T follicular helper cell (primary cell): ENCODE measurements at places on chromosomes 12 and 14.

DNA sequence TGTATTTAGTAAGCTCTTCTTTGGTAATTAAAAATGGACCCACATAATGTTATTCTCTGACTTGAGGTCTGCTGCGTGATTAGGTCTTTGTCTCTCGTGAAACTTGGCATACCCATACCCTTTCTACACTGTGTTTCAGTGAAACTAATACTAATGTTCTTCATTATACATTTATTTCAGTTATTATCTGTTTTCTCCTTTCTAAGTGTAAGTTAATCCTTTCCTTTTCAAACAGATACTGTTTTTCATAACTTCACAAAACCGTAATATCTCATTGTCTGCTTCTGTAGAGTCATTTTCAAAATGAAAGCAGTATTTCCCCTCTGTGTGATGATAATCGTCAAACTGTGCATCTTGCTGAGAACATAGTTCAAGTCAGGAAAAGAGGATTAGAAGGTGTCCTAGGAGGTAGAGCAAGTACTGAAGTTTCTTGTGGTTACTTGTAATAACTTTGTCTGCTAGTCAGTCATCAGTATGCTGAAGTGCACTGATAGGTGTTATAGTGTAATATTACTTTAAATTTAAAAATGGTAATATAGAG, 15.9 kb downstream of the PYROXD1 start:
- DNase-seq = no peak

DNA sequence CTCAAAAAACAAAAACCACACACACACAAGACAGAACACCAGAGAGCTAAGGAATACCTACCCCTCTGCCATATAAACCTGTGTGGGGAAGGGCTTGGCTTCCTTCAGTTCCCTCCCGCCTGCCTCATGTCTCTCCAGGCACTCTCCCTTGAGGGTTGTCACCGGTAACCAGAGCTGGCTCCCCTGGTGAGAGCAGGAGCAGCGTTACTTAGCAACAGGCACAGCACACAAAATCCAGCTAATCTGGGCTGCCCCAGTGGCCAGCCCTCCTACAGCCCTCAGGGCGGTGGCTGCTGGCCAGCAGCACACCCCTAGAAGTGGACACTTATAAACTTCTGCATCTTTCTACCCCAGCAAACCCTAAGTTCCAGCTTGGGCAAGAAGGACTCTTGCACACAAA, 21.6 kb upstream of the NR4A1 start:
- no peak for DNase-seq

DNA sequence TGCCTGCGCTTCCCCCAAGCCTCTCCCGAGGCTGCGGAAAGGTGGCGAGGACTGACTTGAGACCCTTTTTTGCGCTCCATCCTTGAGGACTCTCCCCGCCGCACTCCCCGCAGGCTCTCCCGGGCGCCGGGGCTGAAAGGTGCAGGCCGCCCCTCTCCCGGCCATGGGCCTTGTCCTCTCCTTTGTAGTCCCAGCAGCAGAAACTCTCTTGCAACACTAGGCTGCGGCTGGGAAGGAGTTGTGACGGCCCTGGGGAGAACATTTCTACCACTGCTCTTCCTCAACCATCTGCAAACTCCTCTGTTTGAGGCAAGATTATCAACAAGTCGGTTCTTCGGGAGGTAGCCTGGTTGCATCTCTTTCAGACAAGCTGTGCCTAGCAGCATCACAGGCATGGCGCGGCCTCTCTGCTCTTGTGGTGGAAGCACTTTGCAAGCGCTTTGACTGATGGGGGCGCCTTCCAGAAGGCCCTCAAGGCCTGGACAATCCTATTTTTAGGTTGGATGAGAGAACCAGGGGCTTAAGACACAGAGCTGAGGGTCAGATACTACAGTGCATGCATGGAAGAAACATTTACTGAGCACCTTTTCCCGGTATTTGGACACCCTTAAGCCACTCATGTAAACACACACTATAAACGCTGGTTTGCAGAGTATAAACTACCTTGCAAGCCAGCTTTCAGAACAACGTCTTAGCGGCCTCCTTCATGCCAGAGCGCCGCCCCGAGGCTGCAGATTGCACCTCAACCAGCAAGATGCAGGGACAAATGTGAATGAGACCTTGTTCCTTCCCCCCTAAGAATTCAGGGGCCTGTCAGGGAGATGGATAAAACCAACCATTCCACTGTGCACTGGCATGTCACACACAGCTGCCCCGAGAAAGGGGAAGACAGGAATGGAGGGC, 1.2 kb upstream of the PRIMA1 start:
- no peak for DNase-seq

DNA sequence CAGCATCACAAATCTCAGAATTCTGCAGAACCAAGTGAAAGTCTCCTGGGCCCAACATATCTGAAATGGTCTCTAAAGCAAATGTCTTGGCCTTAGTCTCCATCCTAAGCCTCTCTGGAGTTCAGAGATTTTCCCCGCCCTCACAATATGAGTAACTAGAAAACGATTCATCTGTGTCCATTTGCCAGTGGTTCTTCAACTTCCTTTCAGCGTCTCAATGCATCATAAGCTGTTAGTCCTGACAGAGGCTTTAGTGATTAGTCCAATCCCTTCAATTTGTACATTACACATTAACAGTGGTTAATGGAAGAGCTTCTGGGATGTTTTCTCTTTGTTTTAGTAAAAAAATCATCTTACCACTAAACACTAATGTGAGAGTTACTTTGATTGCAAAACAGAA, 17.4 kb downstream of the NPC2 start:
- DNase-seq = no peak

DNA sequence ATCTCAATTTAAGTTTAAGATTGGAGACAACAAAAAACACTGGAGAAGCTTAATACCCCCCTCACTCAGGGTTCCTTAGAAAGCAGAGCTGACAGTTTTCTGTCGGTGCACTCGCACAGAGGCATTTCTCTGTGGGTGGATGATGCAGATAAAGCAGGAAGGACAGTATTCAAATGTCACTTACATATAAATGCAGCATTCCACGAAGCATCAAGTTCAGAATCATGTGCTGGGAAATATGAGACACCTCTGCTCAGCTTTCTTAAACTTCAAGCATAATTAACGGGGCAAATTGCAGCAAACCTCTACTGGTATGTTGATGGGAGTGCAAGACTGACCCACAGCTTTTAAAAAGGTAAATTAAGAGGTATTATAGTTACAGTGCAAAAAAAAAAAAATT, 68.7 kb downstream of the DICER1 start:
- no peak for DNase-seq

DNA sequence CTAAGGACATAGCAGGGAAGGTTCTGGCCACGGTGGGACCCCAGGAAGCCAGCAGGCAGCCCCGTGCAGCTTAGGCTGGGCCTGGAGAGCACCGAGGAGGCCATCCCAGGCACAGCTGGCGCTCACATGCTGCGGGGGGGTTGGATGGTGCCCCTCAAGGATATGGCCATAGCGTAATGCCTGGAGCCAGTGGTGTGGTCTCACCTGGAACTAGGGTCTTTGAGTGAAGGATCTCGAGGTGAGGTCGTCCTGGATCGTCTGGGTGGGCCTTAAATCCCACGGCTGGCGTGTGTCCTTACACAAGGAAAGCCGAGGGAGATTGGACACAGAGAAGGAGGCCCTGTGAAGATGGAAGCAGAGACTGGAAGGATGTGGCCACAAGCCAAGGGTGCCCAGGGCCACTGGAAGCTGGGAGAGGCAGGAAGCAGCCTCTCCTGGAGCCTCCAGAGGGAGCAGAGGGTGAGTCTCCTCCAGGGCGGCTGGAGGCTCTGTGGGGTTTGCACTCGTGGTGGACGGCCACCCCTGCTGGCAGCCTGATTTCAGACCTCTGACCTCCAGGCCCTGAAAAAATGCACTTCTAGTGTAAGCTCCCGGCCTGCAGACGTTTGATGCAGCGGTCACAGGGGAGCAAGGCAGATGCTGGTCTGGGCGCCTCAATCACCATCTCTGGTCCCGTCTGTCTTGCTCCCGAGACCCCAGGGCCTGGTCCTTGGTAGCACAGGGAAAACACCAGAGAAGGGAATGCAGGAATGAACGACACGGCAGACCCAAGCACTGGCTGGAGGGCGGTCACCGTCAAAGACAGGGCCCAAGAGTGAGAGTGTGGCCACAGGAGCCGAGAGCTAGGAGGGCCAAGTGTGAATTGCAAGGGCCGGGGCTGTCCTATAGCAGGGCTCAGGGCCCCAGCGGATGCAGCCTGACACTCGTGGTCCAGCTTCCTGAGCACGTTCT, 218.6 kb downstream of the KIF26A start:
- DNase-seq = no peak

- no peak for DNase-seq
Measured at GRCh38 chr14:102853648-102854047, 68.8 kb upstream of the AMN start.

DNA sequence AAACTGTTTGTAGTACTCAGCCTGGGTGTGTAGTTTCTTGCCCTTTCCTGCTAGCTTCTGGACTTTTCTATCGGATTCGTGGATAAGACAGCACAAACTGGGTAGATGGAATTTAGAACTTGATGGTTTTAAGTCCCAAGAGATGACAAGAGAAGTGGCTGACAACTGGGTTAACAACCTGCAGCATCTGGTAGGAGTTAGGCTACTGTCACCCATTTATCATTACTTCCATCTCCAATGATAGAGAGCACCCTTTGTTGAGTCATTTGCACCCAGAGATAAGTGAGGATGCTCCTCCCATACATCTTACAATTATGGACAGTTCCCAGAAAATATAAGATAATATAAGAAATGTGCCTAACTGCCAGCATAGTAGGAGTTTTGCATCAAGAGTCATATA, 50.2 kb upstream of the FLRT2 start:
- DNase-seq = no peak

DNA sequence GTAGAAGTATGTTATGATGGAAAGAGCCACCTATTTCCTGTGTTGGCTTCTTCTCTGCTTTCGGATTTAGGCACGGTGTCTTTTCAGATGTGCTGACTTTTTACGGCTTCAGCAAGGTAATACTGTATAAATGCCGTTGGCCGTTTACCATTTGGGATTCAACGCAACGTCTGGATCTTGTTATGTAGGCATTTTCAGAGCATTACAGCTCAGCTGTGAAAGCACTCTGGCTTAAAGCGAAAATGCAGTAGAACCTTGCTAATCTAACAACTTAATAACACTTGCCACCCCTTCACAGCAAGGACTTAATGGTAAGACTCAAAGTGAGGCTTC, 229.9 kb downstream of the EFCAB11 start:
- DNase-seq = no peak

DNA sequence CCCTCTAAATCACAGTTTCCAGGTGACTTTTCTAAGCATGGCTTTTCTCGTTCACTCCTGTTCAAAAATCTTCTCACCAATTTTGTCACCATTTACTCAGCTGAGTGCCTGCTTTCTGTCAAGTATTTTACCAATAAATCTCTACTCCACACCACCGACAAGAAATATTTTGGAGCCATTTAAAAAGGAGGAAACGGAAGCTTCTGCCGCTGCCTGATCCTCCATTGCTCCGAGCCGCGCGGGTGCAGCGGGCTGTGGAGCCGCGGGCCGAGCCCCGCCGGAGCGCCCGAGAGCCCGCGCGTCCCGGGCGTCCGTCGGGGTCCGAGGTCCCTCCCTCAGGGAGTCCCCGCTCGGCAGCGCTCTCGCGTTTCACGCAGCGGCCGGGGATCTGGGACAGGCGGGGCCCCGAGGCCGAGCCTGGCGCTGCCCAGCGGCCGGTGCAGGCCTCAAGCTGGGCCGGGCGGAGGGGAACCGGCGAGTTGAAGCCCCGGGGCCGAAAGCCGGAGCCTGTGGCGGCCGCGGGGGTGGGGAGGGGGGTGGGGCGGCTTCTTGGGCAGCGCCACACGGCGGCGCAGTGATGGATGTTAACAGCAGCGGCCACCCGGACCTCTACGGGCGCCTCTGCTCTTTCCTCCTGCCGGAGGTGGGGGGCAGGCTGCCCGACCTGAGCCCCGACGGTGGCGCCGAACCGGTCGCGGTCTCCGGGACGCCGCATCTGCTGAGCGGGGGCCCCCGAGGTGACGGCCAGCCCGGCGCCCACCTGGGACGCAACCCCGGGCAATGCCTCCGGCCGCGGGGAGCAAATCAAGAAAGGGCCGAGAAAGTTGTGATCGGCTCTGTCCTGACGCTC, 1.1 kb upstream of the HEBP1 start:
- no peak for DNase-seq

- no peak for DNase-seq
Measured at GRCh38 chr12:3632256-3632655, 120.7 kb downstream of the CRACR2A start.

- DNase-seq = no peak
Measured at GRCh38 chr12:66823857-66824570, 145.1 kb upstream of the GRIP1 start.

GRCh38 chr14:22524784-22525161, 64.3 kb downstream of the DAD1 start:
- no peak for DNase-seq

- peak; percentile 47 for DNase-seq
Measured at GRCh38 chr14:63840981-63841380, 11.8 kb upstream of the SYNE2 start.

GRCh38 chr14:88706425-88706824, 86.3 kb downstream of the EML5 start:
- DNase-seq = no peak

GRCh38 chr12:132397152-132397933, 68.0 kb upstream of the GALNT9 start:
- no peak for DNase-seq

- DNase-seq = peak; percentile 54
Measured at GRCh38 chr12:52879394-52880351, 25.2 kb downstream of the KRT8 start.

DNA sequence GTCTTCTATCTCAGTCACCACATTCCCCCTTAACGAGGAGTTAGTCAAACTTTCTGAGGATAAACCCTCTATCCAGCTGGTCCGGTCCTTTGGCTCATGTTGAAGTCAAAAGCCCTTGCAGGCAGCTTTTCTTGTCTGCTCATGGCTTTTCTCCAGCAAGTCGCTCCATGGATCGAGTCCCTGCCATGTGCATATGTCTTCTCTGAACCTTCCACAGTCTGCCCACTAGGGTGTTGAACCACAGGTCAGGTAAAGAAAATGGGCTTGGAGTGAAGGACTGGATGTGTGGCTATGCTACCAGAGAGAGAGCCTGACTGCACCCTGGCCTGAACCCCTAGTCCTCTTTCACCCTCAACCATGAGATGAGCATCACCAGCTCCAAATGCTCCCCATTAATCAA, 22.8 kb downstream of the C14orf132 start:
- DNase-seq = no peak

- DNase-seq = no peak
Measured at GRCh38 chr14:105315941-105316576, 1.5 kb downstream of the PACS2 start.
